ENCODE measurements at places on chromosomes 12 and 14.

- no peak for DNase-seq
Measured at GRCh38 chr12:1501695-1502378, 92.5 kb downstream of the FBXL14 start.

DNA sequence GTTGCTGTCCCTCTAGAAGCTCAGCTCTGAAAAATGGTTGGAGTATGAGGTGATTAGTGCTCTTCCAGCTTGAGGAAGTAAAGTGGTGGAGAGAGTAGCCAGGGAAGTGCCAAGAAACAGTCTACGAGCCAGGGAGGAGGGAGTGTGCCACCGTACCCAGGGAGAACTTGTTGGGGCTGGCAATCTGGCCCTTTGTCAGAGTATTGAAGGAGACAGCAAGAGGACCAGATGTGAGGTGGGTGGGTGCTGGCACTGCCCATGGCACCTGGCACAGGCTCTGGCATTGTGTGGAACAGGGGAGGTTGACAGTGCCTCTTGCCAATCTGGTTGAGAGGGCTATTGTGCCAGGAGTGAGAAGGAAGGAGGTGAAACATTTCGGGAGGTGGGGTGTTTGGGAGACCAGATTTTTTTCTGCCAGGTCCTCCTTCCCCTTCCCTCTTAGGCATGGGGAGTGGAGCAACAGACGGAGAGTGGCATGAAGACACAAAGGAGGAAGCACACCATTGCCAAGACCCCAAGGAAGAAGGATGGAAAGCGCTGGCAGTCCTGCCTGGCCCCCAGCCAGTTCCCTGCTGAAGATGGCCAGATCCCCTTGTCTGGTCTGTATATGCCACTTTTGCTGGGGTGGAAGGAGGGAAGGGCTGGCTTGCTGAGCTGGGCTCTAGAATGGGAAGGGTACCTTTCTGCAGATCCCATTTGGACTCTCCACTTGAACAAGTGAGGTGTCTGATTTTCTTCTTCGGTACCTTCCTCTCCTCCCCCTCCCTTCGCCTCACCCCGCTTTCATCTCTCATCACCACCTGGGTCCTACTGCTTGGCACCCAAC, 37.5 kb downstream of the ZFHX2 start:
- no peak for DNase-seq

GRCh38 chr14:26163761-26164160, 434.1 kb downstream of the NOVA1 start:
- peak; percentile 4 for DNase-seq

- DNase-seq, result no peak
Measured at GRCh38 chr12:67333649-67334048, 64.5 kb downstream of the CAND1 start.

DNA sequence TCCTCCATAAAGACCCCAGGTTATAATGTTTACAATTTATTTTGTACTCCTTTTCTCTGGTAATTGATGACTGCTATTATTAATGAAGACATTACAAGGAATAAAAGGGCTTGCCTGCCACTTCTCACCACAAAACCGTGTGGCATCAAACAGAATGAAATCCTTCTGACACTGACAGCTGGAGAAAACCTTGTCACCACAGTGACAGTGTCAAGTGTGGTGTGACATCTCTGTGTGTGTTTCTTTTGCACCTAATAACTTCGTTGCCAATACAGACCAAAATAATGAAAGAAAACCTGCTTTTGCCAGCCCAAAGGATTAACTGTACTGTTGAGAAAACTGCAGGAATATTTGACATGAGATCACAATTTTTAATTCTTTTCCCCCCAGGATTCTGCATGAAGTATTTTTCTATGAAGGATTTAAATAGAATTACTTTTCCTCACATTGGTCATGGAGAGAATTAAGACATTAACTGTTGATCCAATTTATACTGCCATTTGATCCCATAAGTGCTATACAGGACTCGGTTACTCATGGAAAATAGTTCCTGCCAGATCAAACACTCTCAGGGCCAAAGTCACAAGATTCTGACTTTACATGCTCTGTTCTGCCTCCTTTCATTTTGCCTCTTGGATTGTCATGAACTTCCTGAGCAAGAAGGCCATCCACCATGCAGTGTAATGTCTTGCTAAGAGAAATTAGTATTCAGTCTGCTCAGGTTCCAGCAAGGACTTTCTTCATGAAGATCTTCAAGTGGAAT, 60.4 kb upstream of the IFNG-AS1 start:
- DNase-seq, result no peak

GRCh38 chr12:130846369-130846768, 7.3 kb upstream of the STX2 start:
- no peak for DNase-seq

DNA sequence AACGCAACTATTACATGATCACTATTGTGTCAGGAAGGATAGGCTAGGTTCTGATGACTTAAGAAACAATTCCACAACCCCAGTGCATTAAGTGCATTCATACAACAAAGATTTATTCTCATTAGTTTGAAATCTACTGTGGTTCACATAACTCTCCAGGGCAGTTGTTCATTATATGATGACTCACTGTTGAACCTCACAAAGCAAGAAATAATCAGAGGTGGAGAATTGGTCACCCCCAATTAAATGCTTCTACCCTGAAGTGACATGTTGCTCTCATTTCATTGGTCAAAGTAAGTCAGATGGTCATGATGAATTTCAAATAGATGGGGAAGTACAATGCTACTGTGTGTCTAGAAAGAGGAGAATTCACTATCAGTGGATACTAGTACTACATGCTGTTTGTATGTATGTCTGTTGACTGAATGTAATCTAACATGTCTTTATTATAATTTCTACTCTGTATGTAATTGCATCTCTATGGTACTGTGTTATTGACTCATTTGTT, 6.1 kb upstream of the HELB start:
- no peak for DNase-seq

DNA sequence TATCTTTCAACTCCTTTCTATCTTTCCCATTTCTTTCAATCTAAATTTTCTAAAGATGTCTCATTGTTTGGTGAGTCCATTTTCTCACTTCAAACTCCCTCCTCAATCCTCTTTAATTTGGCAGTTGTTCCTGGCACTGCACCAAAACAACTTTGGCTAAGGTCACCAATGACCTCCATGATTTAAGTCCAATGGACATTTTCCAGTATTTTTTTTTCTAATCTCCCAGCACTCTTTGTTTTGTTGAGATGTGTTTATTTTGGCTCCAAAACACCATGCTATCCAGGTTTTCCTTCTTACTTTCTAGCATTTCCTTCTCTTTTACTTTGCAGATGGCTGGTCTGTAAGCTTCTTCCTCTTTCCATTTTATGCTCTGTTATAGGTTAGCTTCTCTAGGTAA, 42.5 kb upstream of the OTOGL start:
- DNase-seq, result no peak

DNA sequence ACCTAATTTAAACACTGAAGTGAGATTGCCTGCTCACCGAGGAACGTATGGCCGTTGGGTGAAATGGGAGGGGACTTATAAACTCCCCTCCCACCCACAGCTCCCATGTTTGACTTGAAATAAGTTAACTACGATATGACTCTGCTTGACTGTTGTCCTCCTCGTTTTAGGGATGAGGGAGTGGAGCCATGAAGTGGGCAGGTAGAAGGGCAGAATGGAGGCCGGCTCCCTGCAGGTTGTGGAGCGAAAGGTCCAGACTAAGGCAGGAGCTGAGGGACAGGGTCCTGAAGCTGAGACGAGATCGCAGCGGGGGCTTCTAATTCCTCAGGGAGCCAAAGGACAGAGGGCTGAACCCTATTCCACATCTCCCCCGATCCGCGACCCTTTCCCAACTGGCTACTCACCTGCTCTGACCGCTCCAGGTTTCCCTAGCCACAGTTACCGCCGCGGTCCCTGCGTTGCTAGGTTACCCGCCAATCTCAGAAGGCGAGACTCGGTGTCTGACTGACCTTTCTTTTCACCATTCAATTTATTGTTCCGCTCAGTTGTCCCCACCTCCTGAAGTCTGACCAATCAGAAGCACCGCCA, 577 bp upstream of the TPCN1 start:
- DNase-seq, result no peak

- no peak for DNase-seq
Measured at GRCh38 chr12:29650371-29650770, 133.4 kb downstream of the TMTC1 start.

DNA sequence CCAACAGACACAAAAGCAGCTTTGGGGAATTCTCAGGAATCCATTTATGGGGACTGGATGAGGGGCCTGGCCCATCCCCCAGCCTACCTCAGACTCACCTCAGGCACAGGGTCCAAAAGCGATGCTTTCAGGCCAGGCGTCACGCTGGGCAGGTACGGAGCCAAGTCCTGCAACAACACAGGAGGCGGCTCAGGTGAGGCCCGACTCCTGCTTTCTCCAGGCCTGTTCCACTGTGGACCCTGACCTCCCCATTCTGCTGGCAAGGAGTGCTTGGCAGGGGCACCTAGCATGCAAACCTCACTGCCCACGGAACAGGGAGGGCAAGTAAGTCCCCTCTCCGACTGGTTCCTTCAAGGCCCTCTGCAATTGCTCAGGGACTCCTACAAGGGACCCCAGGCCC, 28.6 kb upstream of the RAB35 start:
- no peak for DNase-seq

DNA sequence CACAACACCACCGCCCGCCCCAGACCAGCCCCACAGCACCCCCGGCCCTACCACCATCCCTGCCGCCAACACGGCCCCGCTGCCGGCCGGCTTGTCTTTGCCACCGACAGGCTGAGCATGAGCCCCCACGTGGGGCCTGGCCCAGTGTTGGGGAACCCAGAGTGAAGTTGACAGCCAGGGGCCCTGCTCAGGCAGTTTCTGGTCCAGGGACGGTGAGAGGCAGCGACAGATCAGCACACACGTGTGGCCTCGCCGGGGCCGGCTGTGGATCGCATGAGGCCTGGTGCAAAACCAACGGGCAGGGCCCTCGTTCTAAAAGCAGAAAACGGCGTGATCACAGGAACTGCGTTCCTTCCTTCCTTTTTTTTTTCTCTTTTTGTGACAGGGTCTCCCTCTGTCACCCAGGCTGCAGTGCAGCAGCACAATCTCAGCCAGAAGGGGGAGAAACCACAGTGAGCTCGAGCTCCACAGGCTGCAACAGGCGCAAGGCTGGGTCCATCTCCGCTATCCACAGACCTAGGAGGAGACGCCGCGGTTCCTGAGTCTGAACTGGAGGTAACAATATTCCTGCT, 50.5 kb upstream of the FBRSL1 start:
- no peak for DNase-seq

GRCh38 chr12:78721906-78722305, 142.7 kb upstream of the SYT1 start:
- no peak for DNase-seq

DNA sequence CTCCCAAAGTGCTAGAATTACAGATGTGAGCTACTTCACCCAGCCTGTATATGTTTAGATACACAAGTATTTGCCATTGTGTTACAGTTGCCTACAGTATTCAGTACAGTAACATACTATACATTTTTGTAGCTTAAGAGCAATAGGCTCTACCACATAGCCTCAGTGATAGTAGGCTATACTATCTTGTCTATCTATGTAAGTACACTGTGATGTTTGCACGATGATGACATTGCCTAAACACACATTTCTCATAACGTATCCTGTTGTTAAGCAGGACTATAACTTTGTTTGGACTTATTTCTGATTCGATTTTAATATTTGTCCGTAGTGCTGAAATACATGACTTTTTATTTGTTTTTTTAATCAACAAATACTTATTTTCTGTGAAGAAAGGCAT, 129.2 kb downstream of the PCNX1 start:
- no peak for DNase-seq

DNA sequence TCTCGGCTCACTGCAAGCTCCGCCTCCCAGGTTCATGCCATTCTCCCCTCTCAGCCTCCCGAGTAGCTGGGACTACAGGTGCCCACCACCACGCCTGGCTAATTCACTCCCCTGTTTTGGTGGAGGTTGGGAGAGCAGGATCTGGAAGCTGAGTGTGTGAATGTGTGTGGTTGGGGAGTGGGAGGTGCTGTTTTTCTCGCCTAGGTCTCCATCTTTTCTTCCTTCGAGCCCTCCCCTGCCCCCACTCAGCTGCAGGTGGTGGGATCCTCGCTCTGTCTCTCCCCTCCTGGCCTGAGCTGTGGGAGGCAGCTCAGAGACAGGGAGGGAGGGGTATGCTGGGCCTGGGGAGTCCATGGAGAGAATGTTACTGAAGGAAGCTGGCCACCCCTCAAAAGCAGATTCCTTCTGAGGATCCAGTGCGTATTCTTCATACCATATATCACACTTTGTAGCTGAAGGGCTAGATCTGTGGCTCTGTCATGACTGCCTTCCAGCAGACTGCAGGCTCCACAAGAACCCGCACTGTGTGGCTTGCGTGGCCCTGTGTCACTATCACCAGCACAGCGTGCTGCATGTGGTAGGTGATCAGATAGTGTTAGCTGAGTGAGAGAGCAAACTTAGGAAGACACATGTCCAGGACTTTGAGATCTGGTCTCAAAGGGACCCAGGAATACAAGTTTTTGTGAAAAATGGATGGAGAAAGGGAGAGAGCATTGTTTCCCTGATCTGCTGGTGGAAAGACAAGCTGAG, 2.8 kb downstream of the KRT83 start:
- no peak for DNase-seq

DNA sequence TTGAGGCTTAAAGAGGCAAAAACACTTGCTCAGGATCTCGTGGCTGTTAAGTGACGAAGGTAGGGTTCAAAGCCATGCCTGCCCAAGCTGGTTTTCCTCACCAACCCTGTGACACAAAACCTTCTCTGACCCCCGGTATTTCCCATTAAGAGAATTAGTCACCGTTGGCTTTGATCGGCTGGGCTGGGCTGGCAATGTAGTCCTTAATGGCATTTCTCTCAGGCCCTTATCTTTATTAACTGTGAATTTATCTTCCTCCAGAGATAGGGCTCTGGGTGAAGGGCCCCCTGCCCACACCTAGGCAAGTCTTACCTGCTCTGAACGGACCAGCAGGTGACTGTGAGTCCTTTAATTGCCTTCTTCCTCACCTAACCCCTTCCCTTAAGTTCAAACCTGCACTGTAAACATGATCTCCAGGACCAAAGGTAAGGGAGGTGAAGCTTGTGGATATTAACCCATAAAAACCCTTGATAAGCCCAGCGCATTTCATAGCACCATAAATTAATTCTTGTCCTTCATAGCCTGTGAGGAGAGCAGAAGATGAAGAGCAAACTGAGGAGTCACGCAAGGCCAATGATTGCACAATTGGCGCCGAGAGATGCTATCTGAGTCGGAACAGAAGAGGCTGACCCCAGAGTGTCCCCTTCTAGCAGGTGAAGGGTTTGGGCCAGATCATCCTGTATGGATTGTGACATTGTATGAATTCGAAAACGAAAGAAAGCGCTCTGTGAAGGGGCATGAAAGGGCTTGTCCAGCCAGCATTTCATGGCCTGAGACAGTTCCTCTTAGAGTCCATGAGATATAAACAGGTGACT, 790.8 kb upstream of the TBX3 start:
- no peak for DNase-seq

GRCh38 chr12:48199774-48200221, 3.3 kb downstream of the OR10AD1 start:
- DNase-seq, result no peak

- DNase-seq, result no peak
Measured at GRCh38 chr14:55605793-55606192, 25.8 kb downstream of the KTN1 start.
